ENCODE measurements at places on chromosomes 4 and X.
A peak's percentile ranks its signal among the peaks of the same experiment; 100 is the strongest.

DNA sequence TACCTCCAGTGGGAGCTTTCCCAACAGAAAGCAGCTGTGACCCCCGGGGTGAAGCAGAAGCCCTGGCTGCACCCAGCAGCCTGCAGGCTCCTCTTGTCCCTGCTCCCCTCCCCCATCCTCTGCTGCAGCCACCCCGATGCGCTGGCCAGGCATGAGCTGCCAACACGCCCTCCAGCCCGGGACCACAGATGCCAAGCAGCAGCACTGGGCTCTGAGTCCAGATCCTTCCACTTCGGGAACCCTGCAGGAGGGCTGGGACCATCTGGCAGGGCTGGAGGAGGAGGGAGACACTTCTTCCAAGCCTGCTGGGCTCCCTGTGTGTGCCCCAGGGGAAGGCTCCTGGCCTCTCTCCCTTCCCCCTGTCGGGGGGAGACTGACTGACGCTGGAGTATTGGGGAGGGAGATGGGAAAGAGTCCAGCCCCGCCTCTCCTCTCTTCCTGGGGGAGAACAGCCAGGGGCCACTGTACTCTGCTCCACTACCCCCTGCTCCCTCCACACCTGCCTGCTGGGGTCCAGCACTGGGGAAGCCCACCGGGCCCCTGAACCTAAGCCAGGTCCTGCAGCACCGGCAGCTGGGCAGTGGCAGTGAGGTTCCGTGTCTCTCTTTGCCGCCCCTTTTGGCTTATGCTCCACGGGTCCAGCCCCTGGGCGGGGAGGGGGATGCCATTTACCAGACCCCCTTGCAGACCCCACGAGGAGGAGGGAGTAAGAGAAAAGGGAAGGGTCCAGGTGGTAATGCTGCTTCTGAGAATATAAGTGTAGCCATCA is 55.7 kb downstream of the PPP2R2C start:
- no peak for DNase-seq

- DNase-seq, result peak; percentile 52
These were observed 36.0 kb downstream of the GAB3 start for GRCh38 chrX:154714925-154715324.

- no peak for DNase-seq
These were observed 74.9 kb downstream of the METTL14 start for GRCh38 chr4:118760092-118760491.

DNA sequence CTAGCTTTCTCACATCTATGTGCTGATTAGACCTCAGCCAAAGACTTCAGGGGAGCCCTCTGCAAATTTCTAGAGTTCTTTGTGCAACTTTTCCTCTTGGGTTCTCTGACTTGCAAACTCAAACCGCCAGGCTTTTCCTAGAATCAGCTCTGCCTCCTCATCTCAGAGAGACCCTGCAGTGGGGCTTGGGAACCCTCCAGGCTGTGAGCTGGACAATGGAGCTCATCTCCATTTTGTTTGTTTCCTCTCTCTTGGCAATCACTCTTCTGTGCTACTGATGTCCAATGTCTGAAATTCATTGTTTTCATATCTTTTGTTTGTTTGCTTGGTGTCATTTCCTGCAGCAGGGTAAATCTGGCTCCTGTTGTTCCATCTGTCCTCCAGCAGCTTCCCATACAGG is 33.0 kb downstream of the GYPB start:
- no peak for DNase-seq

DNA sequence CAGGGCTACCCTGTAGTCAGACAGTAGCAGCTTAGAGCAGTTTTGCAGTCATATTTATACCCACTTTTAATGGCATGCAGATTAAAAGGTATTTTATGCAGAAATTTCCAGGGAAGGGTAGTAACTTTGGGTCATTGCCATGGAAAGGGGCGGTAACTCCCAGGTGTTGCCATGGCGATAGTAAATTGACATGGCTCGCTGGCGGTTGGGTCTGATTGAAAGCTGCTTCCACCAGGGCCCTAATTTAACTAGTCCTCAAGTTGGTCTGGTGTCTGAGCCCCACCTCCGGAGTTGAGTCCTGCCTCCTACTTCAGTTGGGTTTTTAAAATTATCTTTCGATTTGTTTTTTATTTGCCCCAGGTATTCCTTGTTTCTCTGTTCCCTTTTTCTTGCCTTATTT is 70.1 kb downstream of the NAA11 start:
- DNase-seq, result no peak

DNA sequence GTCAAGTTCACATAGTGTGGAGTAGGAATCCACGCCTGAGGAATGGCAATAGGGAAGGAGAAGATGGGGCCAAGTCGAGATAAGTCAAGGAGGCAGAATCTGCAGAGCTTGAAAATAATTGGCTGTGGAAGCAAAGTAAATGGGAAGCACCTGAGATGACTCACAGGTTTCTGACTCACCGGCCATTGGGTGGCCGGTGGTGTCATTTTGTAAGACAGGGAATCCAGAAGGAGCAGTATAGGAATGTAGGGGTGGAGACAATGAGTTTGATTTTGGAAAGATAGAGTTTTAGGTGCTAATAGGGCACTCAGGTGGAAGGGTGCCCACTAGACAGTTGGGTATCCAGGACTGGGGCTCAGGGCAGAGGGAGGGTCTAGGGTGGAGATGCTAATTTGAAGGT is 201.0 kb upstream of the MAMLD1 start:
- DNase-seq, result peak; percentile 14

- peak; percentile 33 for DNase-seq
These were observed 108.3 kb upstream of the ARSJ start for GRCh38 chr4:114087596-114088230.

DNA sequence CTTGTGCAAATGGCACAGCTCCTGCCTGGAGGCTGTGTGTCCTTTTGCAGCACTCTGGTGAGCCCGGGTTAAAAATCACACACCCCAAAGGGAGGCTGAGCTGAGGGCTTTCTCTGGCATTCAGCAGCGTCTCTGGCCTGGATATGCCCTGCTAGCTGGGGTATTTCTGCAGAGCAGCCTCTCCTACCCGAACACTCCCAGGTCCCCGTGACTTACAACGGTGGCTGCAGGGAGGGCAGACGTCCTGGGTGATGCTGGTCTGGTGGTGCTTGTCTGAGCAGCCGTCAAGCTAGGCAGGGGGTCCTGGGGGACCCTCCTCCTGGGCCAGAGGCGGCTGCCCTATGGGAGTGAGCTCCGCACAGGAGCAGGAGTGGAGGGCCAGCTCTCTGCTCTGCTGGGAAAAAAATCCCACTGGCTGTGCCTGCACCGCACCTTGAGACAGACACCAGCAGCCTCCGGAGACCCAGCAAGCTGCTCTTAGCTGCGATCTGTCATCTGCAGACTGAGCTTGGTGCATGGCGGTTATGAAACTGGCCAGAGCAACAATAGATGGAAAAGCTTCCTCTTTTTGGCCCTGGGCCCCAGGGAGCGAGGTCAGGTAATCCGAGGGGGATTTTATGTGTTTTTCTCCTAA is 41.3 kb upstream of the ASMTL start:
- no peak for DNase-seq

- DNase-seq, result no peak
These were observed 99.2 kb downstream of the DRD5 start for GRCh38 chr4:9880406-9881197.

- peak; percentile 26 for DNase-seq
These were observed 43.1 kb upstream of the BCOR start for GRCh38 chrX:40140706-40141499.

GRCh38 chrX:50988649-50989048 is 78.1 kb downstream of the BMP15 start:
- DNase-seq, result peak; percentile 16

DNA sequence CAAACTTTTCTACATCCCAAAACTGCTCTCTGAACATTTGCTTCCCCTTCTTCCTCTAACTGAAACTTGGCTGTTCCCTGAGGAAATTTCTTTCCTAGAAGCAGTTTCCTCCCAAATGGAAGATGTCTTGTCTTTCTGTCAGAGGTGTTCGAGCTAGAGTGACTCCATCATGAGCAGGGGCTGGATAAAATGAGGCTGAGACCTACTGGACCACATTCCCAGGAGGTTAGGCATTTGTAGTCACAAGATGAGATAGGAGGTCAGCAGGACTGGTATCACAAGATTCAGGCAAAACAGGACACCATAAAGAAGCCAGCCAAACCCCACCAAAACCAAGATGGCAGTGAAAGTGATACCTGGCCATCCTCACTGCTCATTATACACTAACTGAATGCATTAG is 35.8 kb upstream of the PGRMC2 start:
- no peak for DNase-seq

DNA sequence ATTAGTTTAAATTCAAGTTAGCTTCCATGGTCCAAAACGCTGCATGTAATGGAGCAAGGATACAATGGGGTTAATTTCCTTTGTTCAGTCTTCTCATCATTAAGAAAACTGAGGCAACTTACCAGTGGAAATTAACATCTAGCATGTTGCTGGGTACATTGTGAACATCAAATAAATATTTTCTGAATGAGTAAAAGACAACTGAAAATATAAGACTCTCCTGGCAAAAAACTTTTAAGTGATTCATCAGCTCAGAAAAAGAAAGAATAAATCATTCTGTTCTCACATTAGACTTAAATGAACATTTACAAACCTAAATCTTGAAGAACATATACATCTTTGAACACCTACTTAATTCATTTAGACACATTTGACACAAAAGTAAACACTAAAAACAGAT is 138.4 kb upstream of the ETNPPL start:
- DNase-seq, result no peak

DNA sequence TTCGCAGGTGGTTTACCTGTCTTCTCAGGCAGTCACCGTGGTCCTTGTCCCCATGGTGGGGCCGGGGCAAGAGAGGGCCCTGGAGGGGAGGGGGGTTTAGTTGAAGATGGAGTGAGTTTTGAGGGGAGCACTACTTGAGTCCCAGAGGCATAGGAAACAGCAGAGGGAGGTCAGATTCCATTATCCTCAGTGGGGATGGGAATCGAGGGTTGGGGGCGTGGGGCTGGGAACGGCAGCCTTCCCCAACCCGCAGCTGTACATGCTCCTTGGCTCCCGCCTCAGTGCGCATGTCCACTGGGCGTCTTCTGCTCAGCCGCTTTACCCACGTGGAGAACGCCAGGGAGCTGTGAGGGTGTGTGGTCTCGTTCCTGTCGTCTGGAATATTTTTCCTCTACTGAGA is at the start of gene GAGE10:
TSS of gene GAGE10 (plus strand) at position 301 of the 400 bp plus-strand sequence. CDS start 1,214 bp downstream, outside the sequence.
- DNase-seq, result no peak

DNA sequence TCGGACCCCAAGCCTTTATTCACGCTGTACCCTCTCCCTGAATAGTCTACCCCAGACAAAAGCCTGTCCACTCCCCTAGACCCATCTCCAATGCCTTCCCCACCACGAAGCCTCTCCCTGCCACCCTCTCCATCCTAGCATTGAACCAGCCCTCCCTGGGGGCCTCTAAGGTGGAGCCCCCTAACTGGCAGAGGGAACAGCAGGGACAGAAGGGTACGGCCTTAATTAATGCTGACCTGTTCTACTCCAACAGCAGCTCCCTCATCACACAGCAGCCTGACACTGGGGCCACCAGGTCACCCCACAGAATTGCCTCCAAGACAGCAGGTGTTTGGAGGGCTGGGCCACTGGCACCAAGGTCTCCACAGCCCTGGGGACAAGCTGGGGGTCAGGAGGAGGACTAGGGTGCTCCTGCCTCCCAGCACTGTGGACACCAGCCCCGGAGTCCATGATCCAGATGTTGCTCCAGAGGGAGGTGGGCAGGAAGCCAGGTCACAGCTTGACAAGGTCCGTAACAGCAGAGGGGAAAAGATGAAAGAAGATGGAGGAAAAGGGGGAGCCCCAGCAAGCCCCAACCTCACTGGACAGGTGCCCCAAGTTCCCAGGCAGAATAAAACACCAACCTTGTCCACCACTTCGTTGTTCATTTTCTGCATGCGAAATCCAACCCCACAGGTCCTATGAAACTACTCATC is 3.7 kb downstream of the CRMP1 start:
- DNase-seq, result no peak

- DNase-seq, result no peak
These were observed 556.1 kb downstream of the IL1RAPL1 start for GRCh38 chrX:29143356-29143755.

GRCh38 chr4:184506527-184507121 is 32.3 kb upstream of the IRF2 start:
- DNase-seq, result peak; percentile 21

- no peak for DNase-seq
These were observed 46.4 kb downstream of the FHL1 start for GRCh38 chrX:136193771-136194170.
